ENCODE measurements at places on chromosomes 3 and 15.

GRCh38 chr3:182914341-182914740 lies 66.0 kb downstream of the DCUN1D1 start:
- no peak for DNase-seq

DNA sequence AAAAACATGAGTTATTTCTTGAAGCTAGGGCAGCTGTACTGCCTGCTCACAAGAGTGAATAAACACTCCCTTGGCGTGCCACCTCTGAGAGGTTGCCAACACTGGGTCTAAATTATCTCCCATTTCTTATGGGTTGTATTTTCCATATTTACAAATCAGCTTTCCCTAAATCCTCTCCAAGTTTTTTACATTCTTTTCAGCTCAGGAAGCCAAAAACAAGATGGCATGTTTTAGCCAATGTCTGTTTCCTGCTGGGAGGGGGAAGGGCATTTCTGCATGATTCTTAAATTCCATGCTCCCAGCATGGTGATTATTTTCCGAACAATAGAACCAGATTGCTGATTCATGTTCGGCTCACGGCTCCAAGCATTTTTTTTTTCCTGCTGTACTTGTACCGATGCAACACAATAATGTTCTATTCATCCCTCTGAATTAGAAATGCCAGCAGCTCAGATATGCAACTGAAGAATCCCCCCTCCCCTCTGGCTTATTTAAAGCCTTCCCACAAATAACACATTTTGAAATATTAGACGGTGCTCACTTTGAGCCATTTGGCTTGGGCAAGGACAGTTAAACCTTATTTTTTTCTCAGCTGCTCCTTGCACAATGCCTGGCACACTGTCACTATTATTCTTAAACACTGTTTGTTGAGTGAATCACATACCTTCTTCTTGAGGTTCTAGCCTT lies 252.5 kb downstream of the THRB start:
- DNase-seq = no peak

- DNase-seq = no peak
Observed at GRCh38 chr3:177483182-177483967, 286.1 kb upstream of the TBL1XR1 start.

DNA sequence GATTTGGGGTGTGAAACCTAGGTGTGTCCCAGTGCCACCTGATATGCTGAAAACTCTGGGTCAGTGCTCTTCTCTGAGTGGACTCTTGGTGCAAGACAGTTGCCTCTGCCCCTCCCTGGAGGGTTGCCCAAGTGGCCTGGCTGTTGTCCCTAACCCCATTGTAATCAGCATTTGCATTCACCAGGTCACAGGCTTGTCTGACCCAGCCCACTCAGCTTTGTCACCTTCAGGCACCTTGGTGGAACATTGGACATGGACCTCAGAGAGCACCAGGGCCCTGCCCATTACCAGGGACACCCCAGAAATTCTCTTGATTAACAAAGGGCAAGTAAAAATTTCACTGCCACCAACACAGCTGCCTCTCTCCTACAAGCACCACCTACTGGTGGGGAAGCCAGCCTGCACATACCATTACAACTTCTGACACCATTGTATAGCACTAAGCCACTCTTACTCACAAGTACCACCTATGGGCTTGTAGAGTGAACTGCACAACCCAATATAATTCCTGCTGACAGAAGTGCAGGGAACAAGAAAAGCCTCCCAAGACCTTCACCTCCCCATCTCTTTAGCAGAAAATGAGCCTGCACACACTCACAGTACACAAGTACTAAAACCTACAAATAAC lies 324.6 kb downstream of the EPHA6 start:
- DNase-seq = no peak

- no peak for DNase-seq
Observed at GRCh38 chr3:160401291-160402095, 2.0 kb downstream of the SMC4 start.

DNA sequence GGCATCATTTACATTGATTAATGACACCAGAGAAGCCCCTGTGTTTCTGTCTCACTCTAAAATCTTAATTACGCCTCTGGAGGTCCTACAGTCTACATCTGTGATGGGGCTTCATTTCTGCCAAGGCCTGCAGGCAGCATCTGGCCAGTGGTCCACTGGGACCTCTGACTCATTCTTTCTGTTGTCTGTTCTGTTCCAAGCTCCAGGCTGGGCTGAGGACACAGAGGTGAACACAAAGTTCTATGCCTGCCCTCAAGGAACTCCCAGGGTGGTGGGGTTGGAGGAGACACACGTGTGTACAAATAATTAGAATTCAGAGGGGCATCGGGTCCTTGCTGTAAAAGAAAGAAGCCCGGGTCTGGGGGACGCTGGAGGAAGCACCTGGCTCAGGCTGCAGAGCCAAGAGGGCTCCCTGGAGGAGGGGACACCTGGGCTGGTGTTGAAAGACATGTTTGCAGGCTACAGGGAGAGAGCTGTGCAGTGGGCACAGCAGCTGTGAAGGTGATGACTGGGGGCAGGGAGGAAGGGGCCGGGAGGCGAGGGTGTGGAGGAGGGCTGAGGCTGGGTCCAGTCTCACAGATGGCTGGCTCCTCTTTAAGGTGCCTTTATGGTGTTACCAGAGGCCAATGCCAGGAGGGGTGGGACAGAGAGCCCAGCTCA lies 103.3 kb upstream of the PRR23E start:
- no peak for DNase-seq

DNA sequence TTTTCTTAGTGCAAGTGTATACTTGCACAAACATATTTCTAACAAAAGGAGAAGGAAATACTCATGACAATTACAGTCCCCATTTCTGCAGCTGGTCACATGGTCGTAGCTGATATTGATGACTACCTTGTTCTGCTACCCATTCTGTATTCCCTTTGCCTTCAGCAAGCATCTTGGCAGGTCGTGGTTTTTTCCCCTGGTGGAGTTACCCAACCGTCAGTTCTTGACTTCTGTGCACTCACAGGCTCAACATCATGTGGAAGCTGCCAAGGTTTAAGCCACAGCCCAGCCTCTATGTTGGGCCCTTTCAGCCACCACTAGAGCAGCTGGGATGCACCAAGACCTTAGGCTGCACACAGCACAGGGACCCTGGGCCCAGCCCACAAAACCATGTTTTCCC lies 56.1 kb downstream of the VGLL3 start:
- DNase-seq = no peak

GRCh38 chr3:127823426-127823857 lies 1.1 kb upstream of the MGLL start:
- DNase-seq = no peak

Measured in stimulated activated CD8-positive, alpha-beta memory T cell treated with anti-CD3 and anti-CD28 coated beads, Interleukin-4, amount 100 ng/mL, for 4 hours (primary cell).